ENCODE measurements at places on chromosomes 2 and 18.

- DNase-seq = no peak
These were observed 78.9 kb downstream of the KCNF1 start for GRCh38 chr2:10990561-10991111.

- DNase-seq = no peak
These were observed 207.7 kb upstream of the CRIM1 start for GRCh38 chr2:36147670-36148390.

DNA sequence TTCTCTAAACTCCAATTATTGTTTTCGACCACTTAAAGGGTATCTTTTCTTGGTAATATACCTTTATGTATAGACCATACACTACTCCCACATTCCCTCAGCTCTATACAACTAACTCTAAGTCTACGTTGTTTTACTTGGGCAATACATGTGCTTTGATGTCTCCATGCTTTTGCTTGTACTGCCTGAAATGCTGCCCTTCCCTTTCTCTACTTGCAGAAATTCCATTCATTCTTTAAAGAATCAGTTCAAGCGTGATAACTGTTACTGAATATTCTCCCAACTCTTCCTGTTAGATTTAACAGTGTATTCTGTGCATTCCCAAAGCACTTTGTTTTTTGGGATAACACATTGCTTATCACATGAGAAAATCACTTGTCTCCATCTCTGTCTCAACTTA is 157.0 kb upstream of the AQP4 start:
- DNase-seq = no peak

DNA sequence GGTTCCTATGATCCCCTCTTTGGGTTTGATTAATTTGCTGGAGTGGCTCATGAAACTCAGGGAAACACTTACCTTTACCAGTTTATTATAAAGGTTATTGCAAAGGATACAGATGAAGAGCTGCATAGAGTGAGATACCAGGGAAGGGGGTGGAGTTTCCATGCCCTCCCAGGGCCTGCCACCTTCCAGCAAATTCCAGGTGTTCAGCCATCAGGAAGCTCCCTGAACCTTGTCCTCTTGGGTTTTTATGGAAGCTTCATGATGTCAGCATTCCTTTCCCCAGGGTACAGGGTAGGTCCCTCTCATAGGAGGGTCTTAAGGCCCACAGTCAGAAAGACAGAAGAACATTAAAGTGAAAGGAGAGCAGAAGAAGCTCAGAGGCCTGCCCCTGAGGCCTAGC is 123.9 kb upstream of the DCC start:
- no peak for DNase-seq

- DNase-seq = no peak
These were observed 6.6 kb downstream of the BCL2L11 start for GRCh38 chr2:111127351-111127750.
